Lung (tissue), 17 donors: ENCODE measurements at places on chromosomes 11 and 22. TPM values are rescaled to one million over a fixed set of nuclear protein-coding genes. Genes with fewer than 3 reads are reported as not detected.

DNA sequence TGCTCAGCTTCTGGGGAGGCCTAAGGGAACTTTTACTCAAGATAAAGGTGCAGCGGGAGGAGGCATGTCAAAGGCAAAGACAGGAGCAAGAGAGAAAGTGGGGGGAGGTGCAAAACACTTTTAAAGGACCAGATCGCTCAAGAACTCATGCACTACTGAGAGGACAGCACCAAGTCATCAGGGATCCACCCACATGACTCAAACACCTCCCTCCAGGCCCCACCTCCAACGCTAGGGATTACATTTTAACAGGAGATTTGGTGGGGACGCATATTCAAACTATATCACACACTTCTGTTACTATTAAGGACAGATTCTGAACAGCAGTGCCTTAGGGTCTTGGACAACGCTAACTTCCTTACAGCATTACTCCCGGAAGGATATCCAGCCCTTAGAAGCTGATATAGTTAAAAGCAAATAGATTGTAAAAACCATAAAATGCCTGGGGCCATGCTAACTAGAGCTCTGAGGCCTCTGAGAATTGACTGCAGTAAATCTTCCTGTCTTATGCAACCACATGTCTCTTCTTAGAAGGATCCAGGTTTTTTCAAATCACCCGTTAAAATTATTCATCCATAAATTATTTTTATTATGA lies 16.7 kb upstream of the ZC3H12C start:
- no peak for DNase-seq

The PGA5 gene
- polyA plus RNA-seq: 0.09 TPM

DNA sequence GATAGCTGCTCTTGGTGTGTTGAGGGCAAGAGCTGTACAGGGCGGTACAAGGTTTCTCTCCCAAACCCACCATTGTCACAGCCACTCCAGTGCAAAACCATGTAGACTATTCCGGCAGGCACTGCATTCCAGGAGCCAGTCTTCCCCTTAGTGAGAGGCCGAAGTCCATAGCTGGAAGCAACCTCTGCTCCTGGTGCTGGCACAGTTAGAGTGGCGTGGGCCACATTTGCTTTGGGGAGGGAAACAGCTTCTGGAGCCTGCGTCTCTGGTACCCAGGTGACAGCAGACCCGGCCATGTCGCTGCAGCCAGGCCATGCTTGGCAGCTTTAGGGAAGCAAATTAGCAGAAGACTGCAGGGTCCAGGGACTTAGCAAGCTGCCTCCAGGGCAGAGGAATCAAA lies 788.0 kb downstream of the BRD1 start:
- DNase-seq: no peak

The INTS4 gene
- 16.4 TPM for polyA plus RNA-seq

- no peak for DNase-seq
Measured at GRCh38 chr11:19552161-19552560, 160.5 kb upstream of the NAV2 start.

- DNase-seq: no peak
Measured at GRCh38 chr22:20244691-20245576, 23.2 kb downstream of the RTN4R start.

DNA sequence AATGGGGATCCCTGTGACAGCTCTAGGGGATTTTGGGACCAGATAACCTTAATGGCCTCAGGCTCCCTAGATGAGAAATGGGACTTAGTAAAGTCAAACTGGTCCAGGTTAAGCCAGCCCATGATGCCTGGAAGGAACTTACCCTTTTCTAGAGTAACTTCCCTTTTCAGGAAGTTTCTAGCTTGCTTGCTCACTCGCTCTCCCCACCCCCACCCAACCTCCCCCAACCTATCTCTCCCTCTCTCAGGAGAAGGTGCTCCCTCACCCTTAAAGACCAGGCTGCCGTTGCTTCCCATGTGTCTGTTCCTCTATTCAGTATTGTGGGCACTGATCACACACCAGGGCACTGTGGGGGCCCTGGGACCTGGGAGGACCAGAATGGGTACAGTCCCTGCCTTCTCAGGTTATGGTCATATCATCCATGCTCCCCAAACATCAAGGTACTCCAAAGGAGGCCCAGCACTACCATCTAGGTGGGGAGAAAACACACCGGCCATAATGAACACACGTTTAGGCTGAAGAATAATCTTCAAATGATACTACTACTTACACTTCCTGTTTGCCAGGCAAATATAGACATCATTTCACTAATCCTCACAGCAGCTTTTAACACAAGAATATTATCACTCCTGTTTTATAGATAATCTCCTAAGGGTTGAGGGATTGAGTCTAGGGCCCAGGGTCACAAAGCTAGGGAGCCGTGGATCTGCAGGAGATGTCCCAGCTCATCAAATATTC lies 18.2 kb downstream of the KCNQ1OT1 start:
- no peak for DNase-seq

GRCh38 chr11:120556797-120557196 lies 45.2 kb downstream of the GRIK4 start:
- DNase-seq: no peak

DNA sequence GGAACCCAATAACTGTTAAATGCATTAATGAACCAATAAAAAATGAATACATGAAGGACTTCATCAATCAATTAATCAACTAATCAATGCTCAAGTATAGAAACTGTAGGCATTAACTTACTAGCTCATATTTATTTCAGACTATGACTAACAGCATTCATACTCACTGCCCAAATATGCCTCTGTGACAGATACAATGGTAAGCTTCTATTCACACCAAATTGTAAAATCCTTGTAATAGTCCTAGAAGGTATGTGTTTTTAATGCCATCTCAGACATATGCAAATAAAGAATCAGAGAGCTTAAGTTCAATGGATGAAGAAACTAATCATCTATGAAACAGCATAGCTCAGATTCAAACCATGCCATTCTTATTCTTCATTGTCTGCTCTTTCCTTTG lies 1253.6 kb upstream of the TENM4 start:
- no peak for DNase-seq

DNA sequence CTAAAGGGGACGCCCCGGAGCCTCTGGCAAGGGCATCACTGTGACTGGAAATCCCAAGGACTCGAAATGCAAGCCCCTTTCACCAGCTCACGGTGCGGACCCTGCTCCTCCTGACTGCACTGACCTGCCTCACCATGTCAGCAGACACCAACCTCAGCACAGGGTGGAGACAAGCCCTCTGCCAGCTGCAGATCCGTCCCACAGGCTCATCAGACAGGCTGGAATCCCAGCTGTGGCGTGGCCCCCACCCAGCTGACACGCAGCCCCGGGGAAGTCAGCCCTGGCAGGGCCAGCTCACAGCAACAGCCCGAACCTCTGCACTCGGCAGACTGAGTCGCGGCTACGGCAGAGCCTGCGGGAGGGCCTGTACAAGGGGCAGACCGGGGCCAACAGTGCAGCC lies 36.8 kb downstream of the BRD1 start:
- DNase-seq: no peak

DNA sequence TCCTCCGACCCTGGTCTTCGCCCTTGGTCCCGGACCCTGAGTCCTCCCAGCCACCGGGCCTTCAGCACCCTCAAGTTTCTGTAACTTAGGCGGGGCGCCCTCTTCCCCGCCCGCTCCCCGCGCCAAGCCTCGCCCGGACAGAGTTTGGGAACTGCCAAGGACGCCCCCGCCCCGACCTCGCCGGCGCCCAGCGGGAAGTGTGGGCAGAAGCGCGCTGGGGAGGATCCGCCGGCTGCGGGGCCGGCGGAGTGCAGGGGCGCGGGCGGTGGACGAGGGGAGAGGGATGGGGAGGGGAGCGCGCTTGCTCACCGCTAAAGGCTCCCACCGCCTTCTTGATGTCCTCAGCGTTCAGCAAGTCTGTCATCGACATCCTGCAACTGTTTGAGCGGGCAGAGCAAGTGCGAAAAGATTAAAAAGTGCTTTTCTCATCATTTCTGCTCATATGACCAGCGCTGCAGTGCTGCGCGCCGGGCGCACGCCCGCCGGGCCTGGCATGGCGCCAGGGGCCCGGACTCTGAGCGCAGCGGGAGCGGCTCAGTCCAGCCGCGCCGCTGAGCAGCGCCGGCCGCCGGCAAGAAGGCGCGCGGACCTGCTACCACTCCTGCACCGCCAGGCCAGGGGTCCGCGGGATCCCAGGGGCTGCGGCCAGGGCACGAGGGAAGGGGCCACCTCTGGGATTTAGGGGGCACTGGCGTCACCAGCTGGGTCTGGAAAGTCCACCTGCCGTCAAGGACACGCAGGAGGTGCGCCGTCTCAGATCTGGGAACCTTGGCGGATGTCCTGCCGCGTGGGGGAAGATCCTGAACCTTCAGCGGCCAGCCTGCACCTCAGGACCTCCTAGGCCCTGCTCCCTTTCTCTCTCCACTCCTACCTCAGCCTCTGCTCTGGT lies at the start of gene PVALB:
Gene PVALB, minus strand, starts transcription at position 400 of the 889 bp plus-strand sequence. Its CDS starts 30 bp downstream, at position 370.
- peak; percentile 88 for DNase-seq

DNA sequence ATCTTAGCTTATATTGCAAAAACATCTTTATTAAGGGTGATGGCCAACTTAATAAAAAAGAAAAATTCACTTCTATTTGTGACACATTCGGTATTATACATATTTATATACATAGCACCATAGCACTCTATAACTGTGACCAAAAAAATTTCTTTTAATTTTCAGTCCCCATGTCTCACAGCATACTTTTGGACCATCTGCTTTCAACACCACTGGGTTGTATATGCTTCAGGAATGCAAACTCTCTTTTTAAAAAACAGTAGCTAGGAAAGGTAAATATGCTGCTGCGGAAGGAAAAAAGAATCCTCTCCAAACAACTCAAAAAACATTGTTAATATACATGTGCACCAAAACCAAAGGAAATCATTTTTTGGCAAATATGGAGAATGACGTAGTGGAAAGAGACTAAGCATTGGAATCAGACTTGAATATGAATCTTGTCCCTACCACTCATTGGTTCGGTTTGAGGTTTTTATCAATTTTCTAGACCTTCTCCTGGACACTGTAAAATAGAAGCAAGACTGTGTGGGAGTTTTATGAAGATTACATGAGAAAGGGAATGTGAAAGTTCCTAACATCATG lies 227.9 kb downstream of the BLID start:
- no peak for DNase-seq

GRCh38 chr11:66719111-66719872 lies 9.7 kb downstream of the SPTBN2 start:
- DNase-seq: no peak

The SMC1B gene
- polyA plus RNA-seq: 0.01 TPM

GRCh38 chr11:73652046-73652730 lies 5.8 kb downstream of the PLEKHB1 start:
- DNase-seq: peak; percentile 64

The OR2D2 gene
- polyA plus RNA-seq: not detected

GRCh38 chr11:76156971-76157427 lies 49.3 kb downstream of the WNT11 start:
- no peak for DNase-seq

DNA sequence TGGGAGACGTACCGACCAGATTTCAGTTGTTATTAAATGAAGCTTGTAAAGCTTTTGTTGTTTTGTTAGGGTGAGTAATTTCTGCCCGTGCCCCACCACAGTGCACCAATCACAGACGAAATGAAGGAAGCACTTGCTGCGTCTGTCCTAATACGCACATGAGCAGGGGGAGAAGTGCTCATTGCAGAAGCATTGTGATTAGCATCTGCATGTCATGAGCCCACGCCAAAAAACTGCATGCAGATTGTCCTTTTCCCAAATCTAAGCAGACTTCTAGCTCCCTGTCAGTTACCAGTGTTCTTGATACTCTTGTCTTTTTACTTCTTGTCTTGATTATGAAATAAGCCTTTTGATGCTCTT lies 15.5 kb downstream of the RBX1 start:
- DNase-seq: no peak

GRCh38 chr22:43884600-43885318 lies 7.1 kb downstream of the PNPLA5 start:
- peak; percentile 10 for DNase-seq

DNA sequence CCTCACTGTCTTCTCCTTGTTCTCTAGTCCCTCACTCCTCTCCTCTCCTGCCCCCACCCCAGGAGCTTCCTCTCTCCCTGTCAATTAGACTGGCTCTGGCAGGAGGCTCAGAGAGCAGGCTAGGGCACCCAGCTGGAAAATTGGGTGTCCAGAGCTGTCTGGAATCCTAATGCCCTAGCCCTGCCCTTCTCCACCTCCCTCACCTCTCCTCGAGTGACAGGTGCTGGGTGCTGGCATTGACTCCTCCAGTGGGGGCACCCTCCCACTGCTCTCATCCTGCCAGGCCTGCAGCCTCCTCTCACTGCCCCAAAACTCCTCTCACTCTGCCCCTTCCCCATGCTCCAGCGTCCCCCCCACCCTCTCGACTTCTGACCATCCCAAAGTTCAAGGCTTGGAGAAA lies 68.9 kb downstream of the CYTH4 start:
- no peak for DNase-seq

GRCh38 chr11:9142732-9143131 lies 51.3 kb upstream of the SCUBE2 start:
- DNase-seq: no peak

DNA sequence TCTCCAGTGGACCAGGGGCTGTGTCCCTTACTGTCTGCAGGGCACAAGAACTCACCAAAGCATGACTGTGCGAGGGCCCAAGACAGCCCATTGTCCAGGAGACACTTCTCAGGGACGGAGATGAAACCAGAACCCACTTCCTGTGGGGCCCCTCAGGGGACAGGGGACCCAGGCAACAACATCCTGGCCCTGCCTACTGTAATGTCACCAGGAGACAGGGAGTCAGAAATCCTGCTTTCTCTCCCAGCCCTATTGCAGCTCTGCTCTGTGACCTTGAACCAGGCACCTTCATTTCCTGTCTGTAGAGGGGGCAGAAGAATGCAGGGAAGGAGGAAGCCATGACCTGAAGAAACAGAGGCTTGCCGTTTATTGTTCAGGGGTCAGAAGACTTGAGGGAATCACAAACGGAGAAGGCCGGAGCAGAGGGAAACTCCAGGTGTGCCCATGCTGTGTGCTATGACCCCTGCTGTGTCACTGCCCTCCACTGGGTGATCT lies 98.0 kb downstream of the NAT10 start:
- no peak for DNase-seq

DNA sequence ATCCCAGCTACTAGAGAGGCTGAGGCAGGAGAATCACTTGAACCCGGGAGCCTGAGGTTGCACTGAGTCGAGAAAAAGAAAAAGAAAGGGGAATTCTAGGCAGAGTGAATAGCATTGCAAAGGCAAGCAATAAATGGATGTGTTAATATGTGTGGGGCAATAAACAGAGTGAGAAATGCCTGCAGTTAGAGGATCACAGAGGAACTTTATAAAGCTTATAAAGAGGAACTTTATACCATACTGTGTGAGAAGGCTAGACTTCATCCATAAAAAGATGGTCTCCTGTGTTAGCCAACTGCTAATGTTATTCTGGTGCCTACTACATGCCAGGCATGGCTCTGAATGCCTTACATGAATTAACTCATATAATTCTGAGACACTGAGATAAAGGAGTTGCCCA lies 841 bp downstream of the B3GNT6 start:
- no peak for DNase-seq

The BARX2 gene
- 0.76 TPM for polyA plus RNA-seq

DNA sequence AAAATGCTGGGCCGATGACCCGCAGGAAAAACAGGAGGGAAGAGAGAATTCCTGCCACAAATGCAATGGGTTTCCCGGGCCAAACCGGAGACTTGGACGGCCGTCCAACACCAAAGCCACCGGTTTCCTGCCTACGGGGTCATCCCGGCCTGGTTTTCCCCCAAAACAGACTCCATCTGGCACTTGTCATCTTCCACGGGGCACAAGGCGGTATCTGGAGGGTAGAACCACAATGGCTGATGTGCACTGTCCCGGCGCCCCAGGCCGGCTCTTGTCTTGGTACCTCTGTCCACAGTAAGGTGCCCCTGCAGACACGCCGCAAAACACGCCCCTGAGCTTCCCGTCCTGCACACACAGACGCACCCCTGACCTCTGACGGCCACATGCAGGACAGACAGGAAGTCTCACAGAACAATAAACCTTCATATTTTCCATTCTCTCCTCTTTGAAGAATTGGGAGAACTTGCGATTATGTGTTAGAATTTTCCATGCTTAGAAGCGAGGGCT lies 20.1 kb downstream of the CELSR1 start:
- no peak for DNase-seq
